ENCODE measurements at places on chromosomes 11 and 22.

DNA sequence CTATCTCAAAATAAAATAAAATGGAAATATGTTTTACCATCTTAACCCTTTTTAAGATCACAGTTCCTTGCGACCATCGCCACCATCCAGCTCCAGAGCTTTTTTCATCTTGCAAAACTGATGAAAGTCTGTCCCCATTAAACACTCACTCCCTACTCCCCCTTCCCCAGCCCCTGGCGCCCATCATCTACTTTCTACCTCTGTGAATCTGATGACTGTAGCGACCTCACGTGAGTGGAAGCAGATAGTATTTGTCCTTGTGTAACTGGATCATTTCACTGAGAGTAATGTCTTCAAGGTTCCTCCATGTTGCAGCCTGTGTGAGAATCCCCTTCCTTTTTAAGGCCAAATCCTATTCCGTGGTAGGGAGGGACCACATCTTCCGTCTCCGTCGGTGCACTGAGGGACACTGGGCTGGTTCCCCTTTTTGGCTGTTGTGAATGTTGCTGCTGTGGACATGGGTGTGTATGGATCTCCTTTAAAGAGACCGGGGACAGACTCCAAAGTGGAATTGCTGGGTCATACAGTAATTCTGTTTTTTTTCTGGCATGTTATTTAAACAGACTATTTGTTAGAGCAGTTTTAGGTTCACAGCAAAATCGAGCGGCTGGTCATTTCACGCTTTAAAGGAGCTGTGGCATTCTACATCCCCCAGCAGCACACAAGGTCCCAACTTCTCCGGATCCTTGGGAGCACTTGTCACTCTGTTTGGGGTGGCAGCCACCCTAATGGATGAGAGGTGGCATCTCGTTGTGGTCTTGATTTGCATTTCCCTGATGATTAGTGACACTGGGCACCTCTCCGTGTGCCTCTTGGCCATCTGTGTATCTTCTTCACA is 120.0 kb downstream of the KCNQ1 start:
- DNase-seq: no peak

GRCh38 chr11:60396799-60397198 is 540 bp downstream of the MS4A14 start:
- DNase-seq: no peak

DNA sequence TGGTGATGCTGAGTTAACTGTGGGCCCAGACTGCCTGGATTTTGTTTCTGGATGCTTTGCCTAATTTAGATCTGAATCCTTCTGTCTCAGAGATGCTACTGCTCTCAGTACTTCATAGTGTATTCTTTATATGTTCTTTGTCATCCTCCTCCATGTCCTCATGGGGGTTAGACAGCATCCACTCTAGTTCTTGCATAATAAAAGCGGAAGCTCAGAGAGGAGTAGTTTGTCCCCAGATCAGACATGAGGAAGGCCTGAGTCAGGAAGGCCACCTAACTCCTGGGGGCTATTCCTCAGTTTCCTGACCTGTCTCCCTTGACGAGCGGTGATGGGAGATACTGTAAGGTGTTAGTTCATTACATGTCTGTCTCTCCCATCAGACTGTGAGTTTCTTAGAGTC is 90.2 kb downstream of the SCN3B start:
- no peak for DNase-seq

GRCh38 chr11:67429038-67429668 is 859 bp downstream of the RPS6KB2 start:
- no peak for DNase-seq

DNA sequence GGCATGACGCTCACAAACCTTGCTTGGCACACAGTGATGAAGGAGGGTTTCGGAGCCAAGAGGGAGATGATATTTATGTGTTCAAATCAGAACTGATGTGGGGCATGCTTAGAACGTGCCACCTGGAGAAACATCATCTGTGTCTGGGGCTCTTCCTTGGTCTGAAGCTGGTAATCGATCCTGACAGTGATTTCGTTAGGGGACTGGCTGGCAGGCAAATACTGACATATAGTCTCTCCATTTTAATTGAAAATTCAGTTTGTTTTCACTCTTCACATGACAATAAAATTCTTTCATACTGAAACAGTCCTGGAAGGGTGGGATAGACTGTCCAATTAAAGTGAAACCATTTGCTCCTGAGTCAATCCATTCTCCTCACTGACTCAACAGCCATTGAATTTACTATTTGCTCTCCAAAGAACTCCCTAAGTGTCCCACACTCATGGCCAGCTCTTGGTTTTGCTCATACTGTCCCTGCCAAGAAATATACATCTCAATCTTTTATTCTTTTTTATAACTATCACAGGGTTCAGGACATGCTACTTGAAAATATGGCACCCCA is 134.8 kb downstream of the TRPC6 start:
- no peak for DNase-seq

DNA sequence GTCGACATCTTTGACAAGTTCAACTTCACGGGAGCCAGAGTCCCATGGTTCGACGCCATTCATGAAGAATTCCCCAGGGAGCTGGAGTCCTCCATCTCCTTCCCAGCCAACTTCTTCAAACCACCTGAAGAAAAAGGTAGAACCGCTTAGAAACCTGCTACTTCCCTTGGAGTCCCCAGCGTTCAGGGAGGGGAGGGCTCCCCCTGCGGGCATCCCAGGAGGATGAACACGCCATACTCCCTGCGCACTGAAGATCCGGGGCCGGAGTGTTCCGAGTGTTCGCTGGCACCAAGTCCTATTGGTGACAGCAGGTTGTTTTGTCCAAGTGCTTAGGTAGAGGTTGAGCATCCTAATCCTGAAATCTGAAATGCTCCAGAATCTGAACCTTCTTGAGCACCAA is 51.7 kb upstream of the PRODH start:
- no peak for DNase-seq

DNA sequence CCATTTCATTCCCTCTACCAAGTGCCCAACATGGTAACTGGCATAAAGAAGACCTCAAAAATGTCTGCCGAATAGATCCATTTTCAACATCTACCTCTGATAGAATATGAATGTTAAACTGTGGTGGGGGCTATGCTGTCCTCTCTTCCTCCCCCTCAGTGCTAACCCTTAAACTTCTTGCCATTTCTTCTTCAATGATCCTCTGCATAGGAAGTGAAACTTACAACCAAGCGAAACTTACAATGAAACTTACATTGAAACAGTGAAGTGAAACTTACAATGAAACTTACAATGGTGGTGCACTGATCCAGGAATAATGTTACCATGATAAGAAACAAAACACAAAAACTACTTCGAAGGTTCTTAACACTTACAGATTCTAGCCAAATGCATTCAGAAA is 4.7 kb downstream of the RTCB start:
- no peak for DNase-seq

DNA sequence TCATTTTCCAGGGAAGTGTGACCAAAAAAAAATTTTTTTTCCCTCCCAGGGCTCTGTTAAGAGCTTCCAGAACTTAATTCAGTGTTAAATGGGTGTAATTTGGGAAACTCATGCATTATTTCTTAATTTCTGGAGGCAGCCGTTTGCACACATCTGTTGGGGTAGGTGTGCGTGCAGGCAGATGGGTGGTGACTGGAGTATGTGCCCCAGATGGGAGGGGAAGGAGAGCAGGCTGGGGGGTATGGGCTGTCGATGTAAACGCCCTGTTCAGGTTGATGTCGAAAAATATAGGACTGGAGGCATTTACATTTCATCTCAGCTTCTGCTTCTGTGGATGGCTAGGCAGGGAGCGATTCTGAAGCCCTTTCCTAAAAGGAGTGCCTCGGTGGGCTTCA is 13.7 kb upstream of the SHISAL1 start:
- DNase-seq: no peak

- no peak for DNase-seq
Measured at GRCh38 chr11:15769203-15769602, 587.1 kb downstream of the SOX6 start.

- DNase-seq: no peak
Measured at GRCh38 chr11:217704-218103, 10.2 kb downstream of the RIC8A start.

DNA sequence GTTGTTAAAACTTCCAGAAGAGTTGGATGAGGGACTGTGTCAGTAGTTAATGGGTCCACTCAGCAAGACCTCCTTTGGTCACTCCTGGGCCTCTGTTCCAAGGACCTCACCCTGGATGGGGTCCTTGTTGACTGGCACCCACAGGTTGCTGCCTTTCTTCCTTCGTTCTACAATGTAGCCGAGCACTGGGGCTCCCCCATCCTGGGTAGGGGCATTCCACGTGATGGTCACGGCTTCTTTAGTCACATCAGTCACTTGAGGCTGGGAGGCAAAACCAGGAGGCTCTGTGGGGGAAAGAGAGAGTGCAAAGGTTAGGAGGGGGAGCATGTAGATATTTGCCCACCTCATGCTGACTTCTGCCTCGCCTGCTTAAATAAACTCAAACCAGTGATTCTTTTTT is 12.0 kb downstream of the TMEM86A start:
- DNase-seq: no peak

DNA sequence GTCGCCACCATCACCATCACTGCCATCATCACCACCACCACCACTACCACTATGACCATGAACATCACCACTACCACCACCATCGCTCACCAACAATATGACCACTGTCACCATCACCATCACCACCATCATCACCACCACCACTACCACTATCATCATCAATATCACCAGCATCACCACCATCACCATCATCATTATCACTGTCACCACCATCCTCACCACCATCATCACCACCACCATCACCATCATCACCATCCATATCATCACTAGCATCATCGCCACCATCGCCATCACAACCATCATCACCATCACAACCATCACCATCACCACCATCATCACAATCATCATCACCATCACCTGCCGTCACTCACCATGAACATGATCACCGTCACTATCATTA is 184.6 kb downstream of the SHANK2 start:
- no peak for DNase-seq

DNA sequence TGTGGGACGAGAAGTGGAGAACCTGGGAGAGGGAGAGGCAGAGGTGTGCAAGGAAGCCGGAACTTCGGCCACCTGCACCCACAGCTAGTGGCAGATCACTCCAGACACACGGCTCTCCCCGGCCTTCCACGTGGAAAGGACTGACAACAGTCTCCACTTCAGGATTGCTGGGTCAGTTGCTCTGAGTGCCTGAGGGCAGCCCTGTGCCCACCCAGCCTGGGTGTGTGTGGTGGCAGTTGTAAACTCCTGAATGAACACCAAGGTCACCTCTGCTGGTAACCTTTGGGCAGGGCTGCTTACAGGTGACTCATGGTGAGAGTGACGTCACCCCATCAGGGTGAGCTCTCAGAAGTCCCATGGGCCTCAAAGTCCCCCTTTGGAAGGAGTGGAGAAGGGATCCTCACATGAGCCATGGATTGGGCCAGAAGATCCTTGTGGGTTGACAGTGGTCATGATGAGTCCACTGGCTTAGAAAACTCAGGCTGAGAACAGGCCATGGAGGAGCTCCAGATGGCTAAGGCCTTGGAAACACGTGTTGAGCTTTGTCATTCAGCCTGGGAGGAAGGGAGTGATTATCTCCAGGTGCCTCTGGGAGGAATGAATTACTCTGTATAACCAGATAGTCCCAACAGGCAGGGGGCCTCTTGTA is 71.3 kb downstream of the BCR start:
- no peak for DNase-seq

DNA sequence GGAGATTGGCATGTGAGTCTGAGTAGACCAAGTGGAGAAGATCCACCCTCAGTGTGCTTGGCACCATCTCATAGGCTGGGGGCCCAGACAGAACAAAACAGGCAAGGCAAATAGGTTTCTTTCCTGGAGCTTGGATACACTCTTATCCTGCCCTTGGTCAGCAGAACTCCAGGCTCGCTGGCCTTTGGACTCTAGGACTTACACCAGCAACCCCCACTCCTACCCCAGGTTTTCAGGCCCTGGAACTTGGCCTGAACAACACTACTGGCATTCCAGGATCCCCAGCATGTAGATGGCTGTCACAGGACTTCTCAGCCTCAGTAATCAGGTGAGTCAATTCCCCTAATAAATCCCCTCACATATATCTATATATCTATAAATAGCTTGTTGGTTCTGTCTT is 637.7 kb downstream of the OPCML start:
- no peak for DNase-seq

- no peak for DNase-seq
Measured at GRCh38 chr11:5941951-5942350, at the start of gene OR56A3. Gene OR56A3, plus strand, starts transcription at chr11:5942251. Its CDS starts 5,096 bp downstream, at chr11:5947347.

DNA sequence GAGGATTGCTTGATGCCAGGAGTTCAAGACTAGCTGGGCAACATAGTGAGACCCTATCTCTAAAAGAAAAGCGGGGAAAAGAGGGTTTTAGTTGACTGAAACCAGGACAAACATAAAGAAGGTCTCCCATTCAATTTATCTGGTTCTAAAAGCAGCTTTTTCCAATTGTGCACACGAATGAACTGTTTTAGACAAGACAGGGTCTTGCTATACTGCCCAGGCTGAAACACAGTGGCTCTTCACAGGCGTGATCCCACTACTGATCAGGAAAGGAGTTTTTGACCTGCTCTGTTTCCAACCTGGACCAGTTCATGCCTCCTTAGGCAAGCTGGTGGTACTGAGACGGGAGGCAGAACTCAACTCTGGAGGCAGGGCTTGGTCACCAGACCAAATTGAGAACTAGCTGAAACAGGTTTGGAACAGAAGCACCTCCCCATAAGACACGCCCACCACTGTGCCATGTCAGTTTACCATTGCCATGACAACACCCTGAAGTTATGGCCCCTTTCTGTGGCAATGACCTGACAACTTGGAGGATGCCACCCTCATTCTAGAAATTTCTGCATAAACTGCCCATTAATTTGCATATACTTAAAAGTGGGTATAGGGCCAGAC is 2.8 kb upstream of the NUCB2 start:
- DNase-seq: no peak

DNA sequence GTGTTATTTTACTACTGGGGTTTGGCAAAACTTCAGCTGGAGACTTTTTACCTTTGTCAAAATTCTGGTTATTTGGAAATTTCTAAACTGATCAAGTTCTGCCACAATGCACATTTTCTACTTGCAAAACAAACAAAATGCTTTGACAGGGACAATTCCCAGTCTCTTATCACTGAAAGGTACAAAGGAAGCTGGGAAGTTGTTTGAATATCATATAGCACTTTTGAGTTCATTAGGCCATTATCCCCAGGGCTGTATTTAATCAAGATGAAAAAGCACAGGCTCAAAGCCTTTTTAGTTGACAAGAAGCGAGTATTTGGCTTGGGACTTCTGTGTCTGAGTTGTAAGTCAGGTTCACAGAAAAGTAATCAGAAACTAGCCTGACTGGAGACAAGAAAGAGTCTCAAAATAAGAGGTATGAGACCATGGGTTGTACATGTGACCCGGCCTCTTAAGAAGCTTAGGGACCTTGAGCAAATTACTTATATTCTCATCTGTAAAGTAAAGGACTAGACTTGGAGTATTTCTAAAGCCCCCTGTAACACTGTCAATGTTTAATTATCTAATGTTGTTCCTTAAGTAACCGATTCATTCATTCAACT is 2.9 kb upstream of the HORMAD2 start:
- DNase-seq: no peak

DNA sequence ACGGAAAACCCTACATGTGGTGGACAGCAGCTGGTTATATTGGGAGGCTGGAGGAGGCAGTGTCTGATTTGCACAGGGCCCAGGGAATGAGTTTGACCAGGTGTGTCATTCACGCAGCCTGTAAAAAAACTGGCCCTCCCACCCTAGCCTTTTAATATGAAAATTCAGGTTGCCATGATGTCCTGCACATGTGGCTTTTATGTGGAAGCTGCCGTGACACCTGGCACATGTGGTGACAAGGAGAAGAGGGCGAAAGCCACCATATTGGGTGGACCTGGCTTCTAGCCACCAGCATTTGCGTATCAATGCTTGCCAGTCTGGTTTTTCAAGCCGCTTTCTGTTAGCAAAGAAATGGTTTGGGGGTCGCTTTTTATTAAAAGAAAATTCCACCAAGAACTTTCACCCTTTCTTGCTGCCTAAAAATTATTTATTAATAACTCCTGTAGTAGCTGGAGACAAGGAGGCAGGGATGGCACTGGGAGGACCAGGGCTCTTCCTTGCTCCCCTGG is 43.4 kb downstream of the ZNF280B start:
- DNase-seq: no peak

All from GM12892 (cell line).